ENCODE measurements at places on chromosomes 4 and X.

- DNase-seq = no peak
Measured at GRCh38 chr4:126682250-126682649, 950.5 kb upstream of the INTU start.

DNA sequence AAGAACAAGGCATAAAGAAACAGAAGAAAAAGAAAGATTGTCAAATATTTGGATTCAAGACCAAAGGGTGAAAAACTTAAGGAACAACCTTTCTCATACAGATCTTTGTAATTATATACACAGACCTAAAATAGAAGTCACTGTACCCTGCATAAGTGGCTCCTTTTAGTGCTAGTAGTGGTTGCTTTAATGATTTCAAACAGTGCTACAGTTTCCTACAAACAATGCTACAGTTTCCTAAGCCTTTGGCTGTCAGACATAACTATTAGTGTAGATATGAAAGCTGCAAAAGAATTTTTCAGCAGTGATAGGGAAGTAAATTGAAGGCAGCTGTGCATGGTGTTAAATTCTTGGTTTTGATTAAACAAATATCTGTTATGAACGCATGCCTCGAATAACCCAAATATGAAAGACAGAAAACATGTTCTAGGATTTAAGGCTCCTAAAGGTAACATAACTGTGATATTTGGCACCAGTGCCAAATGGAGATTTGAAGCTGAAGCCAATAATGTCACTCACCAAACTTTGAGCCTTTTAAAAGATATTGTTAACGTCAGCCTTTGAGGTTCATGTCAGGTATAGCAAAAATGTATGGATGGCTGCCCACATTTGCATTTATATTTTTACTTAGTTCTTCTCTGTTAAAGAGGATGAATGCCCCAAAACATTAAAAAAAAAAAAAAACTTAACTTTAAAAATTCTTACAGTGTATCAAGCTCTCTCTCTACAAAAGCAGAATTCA lies 36.6 kb downstream of the SMARCAD1 start:
- no peak for DNase-seq

- no peak for DNase-seq
Measured at GRCh38 chr4:47271291-47271690, 192.2 kb downstream of the COMMD8 start.

DNA sequence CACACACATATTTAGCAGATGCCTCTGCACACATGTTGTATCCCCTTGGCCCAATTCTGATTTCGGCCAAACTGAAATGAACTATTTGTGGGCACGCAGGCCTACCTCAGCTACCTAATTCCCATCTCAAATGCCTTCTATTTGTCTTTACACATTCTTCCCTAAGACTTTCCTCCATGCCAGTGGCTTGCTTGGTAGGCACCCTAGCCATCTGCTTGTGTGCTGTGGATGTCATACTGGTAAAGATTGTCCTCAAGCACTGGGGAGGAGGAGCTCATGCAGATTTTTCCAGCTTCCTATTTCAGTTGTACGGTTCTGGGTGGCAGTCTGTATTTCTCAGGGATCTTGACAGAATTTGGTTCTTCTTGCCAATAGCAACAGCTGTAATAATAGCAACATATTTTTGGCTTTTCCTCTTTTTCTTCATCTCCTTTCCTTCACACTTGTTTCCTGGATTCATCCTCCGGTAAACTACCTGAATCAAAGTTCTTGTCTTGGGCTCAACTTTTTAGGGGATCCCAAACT lies 514.3 kb downstream of the ADGRL3 start:
- no peak for DNase-seq

DNA sequence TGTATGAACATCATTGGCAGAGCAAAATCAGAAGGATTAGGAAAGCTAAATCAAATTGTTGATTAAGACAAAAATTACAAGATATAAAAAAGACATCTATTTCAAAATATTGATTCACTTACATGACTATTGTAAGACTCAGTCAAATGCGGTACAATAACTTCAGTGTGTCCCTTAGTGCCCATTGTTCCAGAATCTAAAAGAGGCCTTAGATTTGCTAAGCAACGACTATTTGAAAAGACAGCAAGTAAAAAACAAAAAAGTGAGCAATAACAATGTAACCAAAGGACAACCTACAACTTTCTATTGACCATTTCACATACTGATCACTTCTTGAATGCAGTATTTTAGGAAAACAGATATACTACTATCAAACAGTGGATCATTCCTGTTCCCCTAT lies 65.6 kb downstream of the UBA6 start:
- no peak for DNase-seq

- DNase-seq = no peak
Measured at GRCh38 chrX:67437821-67438220, 106.0 kb upstream of the AR start.

DNA sequence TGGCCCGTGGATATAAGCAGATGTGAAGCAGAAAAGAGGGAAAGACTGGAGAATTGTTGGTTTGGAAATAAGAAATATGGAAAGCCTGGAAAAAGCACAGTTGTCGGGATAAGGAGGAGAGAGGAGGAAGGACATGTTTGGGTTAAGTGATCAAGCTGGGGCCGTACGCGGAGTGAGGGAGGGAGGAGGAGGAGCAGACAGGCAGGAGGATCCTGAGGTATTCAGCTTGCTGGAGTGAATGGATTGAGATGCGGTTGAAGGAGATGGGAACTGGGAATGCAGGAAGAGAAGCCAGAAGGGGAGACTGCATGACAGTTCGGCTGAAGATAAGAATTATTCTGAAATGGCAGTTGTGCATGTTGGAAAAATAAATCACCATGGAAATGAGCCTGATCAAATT lies 21.2 kb downstream of the ZFP42 start:
- no peak for DNase-seq

DNA sequence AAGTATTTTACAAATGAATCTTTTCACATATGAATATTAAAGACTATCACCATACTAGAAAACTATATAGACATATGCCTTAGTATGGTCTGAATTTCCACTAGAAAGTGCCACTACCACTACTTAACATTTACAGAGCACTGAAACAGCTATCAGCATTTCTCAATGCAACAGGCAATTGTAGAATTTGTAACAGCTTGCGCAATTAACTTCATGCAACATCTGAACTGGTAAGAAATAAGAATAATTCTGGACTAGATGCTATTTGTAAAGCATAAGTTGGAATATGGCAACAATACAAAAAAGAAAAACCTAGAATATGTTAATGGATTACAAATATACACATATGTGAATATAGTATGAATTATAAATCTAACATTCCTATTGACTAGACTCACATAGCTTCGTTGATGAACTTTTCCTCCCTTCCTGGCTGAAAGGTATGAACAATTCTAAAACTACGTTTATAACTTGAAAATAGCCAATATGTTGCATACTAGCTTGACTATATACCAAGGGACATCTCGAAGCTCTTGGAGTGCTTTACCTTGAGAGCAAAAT lies 82.0 kb downstream of the ATP8A1 start:
- no peak for DNase-seq

DNA sequence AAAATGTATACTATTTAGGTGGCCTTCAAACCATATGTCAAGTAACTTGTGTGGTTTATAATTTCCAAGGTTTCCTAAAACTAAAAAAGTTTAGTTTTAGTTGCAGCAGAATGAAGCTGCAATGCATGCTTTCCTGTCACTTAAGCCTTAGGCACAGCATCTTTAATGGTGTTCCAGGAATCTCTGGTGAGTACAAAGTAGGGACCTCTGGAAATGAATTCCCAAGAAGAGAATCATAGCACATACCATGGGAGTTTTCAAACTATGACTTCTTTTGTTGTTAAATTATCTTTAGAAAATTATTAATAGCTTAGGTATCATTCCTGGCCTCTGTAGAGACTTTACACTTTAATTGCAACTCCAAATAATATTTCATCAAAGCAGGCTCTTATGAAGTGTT lies 1005.9 kb upstream of the PABPC4L start:
- DNase-seq = no peak

DNA sequence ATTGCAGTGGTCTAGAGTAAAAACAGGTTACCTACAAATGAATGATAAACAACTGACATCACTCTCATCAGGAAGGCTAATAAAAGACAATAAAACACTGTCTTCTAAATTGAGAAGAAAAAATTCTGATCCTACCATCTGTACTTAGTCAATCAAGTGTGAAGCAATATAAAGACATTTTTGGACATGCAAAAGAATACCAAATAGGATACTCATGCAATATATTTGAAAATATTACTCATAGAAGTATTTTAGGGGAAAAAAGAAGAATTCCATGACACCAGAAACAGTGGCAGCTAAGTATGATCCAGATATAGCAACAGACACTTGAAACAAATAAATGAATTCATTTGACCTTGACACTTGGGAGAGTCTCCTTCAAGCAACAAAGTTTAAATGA lies 63.8 kb upstream of the FAM120C start:
- DNase-seq = no peak

DNA sequence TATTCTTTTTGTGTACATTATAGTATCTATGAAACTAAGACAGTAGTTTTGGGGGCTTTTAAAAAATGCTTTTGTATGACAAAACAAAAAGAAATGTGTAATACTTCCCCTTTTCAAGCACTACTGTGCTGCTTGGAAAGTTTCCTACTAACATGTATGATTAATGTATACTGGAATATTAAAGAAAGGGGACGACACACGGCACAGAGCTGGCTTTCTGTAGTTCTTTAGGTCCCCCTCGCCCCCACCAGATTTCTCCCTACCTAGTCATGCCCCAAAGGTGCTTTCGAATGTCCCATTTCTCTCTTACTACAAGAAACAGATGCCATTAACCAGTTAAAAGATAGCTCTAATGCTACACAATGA lies 1.6 kb upstream of the AP1S2 start:
- DNase-seq = no peak

DNA sequence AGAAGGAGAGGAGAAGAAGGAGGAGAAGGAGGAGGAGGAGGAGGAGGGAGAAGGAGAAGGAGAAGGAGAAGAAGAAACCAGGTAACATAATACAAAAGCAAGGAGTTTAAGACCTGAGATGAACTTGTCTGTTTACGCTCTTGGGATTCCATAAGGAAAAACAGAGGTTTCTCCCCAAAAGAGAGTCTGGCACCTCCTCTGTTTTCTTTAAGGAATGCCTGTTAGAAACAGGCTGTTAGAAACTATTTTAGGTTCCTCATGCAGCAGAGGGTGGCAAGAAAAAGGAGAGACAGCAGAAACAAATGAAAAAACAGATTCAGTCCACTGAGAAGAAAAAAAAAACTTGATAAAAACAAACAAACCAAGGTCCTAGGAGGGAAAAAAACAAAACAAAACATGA lies 10.3 kb upstream of the FHDC1 start:
- no peak for DNase-seq

GRCh38 chrX:31209005-31209628 lies 137.3 kb upstream of the FTHL17 start:
- no peak for DNase-seq

GRCh38 chrX:140141444-140142029 lies 176.2 kb upstream of the CXorf66 start:
- no peak for DNase-seq

DNA sequence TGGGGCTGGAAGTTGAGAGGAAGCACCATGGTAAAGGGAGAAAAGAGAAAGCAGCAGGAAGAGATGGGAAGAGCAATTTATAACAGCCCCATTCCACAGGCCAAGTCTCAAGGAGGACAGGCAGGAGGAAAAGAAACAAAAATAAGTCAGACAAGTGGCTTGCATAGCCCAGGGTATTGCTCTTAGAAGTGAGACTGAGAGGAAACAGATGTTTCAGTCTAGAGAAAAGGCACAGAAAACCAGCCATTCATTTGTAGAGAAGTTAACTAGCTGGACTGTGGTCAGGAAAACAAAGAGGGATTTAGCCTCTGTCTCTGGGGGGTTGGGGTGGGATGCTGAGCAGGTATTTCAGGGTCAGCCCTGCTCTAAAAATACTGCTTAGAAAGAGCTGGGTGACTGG lies 175.0 kb upstream of the ARHGEF9 start:
- DNase-seq = no peak

DNA sequence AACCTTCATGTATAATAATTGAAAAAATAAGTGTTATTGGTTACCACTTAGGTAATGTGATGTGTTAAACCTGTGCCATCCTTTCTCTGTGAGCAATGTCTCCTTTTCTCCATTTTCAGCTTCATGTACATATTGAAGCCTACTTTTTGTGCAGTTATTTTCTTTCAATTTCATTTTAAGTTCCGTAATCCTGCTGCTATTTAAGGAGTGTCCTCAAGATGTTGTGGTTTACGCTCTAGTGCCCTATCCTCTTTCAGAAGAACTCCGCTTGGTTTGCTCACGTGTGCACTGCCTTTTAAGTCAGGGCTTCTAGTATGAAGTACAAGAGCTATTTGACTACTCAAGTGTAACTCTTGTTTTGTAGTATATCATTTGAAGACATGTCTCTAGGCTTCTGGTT lies 2253.2 kb upstream of the TENM3 start:
- no peak for DNase-seq

DNA sequence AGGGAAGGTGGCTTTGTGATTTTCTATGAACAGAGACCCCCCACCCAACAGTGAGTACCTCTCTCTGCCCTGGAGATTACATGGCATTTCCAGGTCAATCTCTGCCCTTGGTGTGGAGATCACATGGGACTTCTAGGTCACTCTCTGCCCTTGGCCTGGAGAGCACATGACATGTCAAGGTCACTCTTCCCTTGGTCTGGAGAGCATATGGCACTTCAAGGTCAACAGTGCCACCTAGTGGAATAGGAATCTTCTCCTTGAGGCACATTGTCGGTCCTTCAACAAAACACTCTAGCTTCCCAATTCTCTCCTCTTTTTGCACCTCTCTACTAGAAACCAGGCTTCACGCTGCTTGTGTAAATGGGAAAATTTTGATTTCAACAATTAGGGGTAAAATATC lies 66.2 kb upstream of the TACR3 start:
- no peak for DNase-seq

DNA sequence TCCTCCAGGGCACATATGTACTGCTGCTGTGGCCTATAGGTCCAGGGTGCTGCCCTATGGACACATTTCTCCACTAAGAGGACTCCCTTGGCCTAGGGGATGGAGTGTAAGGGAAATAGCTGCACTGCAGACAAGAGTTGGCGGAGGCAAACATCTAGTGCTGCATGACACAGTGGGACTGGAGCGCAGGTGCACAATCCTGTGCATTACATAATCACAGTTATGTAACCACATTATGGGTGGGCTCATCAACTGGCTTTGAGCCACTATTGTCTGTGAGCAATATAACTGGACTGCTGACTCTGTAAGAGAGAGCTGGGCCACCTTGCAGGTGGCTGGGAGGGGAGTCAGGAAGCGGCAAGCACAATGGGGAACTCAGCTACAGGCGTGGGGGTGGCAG lies 3.2 kb upstream of the TIGD2 start:
- no peak for DNase-seq

- DNase-seq = no peak
Measured at GRCh38 chrX:109878236-109878635, 124.7 kb upstream of the TMEM164 start.

- no peak for DNase-seq
Measured at GRCh38 chr4:26885912-26886274, 25.3 kb downstream of the STIM2 start.

DNA sequence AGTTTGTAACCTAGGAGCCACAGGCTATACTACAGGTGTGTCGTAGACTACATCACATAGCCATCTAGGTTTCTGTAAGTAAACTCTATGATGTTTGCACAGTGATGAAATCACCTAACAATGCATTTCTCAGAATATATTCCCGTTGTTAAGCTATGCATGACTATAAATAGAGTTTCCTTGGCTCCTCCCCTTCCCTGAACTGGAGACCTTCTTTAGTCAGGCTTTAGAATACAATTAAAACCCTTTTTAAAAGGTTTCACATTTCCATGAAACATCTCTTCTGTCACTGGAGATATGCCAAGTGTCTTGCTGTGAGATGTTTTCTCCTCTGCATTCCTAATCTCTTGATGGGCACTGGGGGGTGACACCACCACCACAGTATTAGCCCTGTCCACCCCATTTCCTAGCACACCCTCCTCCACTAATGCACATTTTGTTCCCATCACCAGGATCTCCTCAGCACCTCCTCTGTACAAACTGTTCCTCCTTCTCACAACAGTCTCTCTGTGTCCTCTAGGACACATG lies 334.6 kb upstream of the CPEB2 start:
- DNase-seq = no peak

Data from stimulated activated CD8-positive, alpha-beta memory T cell treated with anti-CD3 and anti-CD28 coated beads, Interleukin-15, amount 100 ng/mL, for 24 hours (primary cell).